Caki2 (cell line): ENCODE measurements at places on chromosomes 3 and 15.

DNA sequence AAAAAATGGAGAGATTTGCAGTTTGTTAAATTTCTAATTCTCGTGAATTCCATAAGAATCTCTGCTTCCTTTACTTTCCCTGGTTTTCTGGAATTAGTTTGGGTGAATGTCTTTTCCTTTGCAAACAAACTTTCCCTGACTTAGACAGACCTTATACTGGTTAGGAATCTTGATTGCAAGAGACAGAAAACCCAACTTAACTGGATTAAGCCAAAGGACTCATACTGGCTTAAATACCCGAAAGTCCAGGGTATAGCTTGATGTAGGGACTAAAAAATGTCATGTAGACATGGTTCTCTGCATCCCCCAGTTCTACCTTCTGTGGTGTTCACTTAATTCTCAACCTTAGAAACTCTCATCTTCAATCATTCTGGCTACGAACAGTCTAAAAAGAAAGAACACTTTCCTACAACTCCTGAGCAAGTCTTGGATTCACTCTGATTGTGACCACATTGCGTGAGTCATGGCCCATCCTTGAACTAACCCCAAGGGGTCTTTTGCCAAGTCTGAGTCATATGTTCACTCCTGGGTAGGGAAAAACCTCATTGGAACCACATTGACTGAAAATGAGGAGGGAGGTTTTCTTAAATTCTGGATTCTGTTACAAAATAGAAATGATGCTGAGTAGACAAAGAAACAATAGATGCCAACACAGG lies 136.0 kb upstream of the DAZL start:
- no peak for DNase-seq

DNA sequence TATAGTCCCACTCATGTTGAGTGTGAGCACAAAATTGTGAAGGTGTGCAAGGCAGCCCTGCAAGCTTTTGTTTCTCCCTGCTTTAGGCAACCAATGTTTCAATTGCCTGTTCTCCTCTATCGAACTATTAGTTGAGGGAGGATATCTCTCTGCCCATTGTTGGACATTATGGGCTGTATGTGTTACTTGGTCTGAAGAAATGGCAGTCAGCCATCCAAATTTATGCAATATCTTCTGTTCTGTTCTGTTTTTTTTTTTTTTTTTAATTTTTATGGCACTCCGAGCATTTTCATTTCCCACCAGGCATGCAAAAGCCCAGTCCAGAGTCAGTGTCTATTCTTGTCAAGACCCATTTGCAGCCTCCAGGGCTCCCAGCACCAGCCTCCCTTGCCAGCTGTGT lies 44.0 kb downstream of the ANAPC13 start:
- DNase-seq, result no peak

DNA sequence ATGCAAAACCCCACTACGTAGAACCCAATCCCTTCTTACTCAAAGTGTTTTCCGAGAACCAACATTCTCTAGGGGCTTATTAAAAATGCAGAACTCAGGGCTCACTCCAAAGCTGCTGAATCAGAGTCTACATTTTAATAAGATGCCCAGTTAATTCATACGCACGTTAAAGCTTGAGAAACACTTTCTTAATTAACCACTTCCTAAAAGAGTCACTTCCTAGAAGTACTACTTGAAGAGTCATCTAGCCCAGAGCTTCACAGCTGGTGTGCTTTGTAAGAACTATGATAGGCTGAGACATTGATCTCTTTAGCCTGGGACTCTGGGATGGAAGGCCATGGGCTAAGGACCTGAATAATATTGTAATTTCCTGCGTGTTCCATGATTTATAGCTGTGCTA lies 9.0 kb downstream of the COL6A5 start:
- no peak for DNase-seq

GRCh38 chr15:68781766-68782588 lies 38.7 kb downstream of the ANP32A start:
- DNase-seq, result no peak

GRCh38 chr3:117622171-117622841 lies 912.7 kb downstream of the TUSC7 start:
- peak; percentile 55 for DNase-seq

GRCh38 chr3:176490357-176490756 lies 706.9 kb downstream of the TBL1XR1 start:
- no peak for DNase-seq

GRCh38 chr3:46661776-46662766 lies 31.4 kb downstream of the ALS2CL start:
- no peak for DNase-seq

DNA sequence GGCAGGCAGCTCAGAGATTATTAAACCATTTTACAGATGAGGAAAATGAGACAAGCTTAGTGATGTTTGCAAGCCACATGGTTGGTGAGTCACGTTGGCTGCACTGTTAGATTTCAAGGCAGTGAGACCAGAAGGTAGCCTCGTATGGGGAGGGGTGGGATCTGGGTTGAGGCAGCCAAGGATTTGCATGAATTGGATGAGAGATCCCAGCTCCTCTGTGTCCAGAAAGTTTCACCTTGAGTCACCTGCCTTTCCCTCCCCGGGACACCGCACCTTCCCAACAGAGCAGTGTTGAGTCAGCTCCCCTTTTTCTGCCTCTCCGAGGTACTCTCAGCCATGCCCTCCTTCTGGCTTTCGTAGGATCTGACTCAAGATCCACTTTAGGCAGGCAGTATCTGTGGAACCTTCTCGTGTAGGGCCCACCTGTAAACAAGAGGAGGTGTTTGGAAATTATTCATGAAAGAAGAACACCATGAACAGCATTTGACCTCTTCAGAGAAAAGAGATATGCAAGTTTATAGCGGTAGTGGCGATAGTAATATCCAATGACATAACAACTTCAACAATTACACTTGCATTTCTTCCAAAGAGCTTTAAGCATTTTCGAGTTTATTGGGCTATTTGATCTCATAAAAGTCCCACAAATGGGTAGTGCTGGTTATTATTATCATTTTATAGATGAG lies 46.8 kb upstream of the VPS8 start:
- no peak for DNase-seq

GRCh38 chr3:143859465-143860203 lies 11.4 kb upstream of the SLC9A9 start:
- DNase-seq, result no peak

DNA sequence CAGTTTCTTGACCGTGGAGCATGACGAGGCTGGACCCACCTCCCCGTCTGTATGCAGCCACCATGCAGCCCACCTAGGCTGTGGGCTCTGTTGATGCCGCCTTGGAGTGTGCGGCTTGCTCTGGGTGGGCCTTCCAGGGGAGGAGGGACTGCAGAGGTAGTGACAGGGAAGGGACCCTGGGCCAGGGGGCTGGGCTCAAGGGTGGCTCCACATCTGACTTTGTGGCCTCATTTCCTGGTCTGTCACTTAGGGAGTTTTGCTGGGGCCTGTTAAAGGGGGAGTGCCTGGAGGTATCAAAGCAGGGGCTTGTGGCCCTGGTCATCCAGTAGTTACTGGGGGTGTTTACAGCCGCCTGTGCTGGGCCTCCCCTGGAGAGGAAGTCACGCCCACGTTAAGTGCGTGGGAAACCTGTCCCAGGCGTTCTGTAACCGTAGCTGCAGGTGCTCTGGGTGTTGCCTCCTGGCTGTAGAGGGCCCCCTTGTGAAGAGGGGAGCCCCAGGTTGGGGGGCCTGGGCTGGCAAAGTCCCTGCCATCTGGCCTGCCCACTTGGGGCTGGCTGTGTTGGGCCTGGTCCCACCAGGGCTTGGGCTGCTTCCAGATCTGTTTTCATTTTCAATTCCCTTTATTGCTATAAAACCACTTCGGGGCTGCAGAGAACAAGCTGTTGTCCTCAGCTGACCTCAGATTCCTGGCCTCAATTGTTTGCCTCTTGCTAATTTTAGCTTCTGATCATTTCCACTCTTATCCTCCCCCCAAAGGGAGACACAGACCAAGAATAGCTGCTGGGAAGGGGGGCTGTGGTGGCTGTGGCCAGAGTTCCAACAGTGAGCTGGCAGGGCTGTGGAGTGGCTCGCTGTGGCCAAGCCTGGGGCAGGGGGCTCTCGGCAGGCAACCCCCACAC lies 26.5 kb downstream of the KLF13 start:
- no peak for DNase-seq

GRCh38 chr3:190345027-190345821 lies 23.0 kb upstream of the CLDN1 start:
- peak; percentile 98 for DNase-seq

- no peak for DNase-seq
These were observed 74.8 kb upstream of the P2RY1 start for GRCh38 chr3:152760024-152760563.

DNA sequence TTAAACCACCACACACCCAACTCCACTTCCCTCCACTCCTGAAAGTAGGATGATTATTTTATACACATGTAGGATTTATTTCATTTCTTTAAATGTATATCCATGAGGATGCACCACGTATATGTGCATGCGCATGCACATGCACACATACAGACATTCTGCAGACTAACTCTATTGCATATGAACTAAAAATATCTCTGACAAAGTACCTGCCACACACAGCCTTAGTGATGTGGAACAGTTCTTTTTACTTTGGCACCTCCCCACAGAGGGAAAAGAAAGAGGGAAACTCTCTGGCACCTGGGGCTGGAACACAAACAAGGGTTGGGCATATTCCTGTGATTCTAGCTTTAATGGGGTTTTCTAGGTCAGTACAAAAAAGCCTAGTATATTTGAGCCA lies 138.2 kb downstream of the CLASP2 start:
- no peak for DNase-seq

GRCh38 chr15:78675617-78676360 lies 34.8 kb upstream of the CHRNB4 start:
- no peak for DNase-seq

DNA sequence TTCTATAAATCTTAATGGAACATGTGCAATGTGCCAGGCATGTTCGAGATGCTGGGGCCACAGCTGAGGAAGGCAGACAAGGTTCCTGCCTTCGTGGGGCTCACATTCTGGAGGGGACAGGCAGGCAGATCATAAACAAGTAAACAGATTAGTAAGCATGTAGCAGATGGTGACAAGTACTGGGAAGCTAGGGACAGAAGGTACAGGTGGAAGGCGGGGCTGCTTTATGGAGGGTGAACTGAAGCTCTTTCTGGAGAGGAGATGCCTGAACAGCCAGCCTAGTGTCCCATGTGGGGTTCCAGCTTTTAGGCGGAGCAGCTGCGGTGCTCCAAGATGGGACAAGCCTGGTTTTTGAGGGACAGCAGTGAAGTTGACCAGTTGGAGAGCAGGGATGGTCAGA lies 74.7 kb upstream of the SNRK start:
- no peak for DNase-seq

GRCh38 chr15:75352186-75353080 lies 5.6 kb downstream of the NEIL1 start:
- no peak for DNase-seq

DNA sequence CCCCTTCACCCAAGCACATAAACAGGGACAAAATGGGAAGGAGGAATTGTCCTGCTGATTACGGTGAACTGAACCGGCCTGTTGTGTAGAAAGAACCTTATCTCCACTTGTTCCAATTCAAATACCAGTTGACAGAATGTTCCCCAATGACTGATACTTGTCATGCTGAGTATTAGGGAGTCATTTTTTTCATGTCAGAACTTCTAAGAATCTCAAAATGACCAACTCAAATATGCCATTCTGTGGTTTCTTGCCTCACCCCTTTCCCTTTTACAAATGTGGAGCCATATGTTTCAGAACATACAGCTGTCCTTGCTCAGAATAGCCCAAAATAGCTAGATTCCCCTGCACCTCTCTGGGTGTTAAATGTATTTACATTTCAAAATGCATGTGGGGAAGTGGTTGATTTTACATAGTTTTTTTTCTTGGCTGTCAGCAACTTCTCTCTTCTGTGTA lies 405.9 kb upstream of the TBL1XR1 start:
- DNase-seq, result no peak
